NCI-H1694 (cell line): ENCODE measurements at places on chromosomes 16 and 17.

DNA sequence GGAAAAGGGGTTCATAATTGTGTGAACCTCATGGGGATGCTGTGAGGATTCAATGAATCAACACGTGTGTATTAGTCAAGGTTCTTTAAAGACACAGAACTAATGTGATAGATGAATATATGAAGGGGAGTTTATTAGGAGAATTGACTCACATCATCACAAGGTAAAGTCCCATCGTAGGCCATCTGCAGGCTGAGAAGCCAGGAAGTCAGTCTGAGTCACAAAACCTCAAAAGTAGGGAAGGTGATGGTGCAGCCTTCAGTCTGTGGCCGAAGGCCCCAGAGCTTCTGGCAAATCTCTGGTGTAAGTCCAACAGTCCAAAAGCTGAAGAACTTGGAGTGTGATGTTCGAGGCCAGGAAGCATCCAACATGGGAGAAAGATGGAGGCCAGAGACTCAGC, 413.4 kb downstream of the CDH13 start:
- no peak for DNase-seq

DNA sequence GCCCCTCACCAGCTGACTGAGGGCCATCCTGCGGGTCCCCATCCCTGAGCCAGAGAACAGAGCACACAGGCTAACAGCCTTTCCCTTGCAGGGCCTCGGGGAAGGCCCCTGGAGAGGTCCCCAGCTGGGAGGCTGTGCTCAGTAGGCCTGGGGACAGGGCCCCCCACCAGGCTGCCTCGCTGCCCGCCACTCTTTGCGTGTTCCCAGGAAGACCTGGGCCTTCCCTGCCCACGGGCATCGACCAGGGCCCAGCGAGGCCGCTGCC, 785 bp downstream of the HID1 start:
- DNase-seq = no peak

DNA sequence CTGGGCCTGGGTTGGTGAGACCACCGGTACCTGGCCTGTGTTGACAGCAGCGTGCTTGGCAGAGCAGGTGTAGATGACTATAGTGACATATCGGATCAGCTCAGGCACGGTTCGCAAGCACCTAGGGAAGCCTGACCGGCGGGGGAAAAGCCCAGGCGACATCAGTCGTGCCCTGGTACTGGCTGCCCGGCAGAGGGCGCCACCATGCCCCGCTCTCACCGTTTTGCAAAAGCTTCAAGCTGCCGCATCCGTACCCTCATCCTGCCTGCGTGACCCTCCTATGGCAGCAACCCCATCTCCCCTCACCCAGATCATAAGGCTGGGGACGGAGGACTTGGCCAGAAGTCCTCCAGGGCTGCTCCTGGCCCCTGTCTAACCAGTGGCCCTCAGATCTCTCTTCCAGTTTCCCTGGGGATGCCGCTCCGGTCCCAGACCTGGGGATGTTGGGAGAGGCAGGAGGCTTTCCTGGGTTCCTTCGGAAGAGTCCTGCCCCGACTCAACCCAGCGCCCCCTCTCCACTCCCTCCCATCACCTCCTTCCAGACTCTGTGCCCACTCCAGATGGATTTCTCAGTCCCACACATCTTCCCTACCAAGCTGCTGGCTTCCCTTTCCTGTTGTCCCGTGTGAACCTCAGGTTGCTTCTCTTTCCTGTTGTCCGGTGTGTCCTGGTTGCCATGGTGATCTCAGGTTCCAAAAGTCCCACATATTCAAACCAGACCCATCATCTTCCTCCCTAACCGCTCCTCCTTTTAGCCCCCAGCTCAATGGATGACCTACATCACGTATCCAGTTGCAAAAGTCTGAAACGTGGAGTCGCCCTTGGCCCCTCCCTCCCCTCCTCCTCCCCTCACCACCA, 13.7 kb downstream of the ALOX12B start:
- DNase-seq = peak; percentile 70

DNA sequence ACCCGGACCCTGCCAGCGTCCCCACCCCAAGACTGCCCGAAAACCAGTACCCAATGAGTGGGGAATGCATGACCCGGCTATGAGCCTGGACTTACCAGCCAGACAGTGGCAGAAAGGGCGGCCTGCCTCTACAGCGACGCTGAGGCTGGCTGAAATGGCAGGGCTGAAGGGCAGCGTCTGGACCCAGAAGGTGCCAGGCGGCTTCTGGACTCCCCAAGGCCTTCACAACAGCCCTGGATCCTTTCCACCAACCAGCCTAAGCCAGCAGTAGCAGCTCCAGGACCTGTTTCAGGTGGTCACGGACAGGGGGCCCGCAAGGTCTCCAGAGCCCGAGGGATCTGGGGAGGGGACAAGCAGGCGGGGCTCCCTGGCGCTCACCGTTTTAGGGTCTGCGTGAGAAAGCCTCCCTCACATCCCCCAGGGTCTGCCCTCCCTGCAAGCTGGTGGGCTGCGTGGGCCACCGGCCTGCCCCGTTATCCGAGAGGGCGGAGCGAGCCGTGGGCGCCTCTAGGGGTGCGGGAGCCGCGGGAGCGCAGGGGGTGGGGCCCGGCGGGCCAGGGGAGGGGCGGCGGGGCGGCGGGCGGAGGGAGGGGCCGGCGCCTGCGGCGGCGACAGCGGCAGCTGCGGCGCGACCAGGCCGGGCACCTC, at the start of gene RIPOR1:
RIPOR1 (plus strand) TSS at position 608 of the 648 bp plus-strand sequence. CDS start 9,618 bp downstream, outside the sequence.
- DNase-seq = no peak

DNA sequence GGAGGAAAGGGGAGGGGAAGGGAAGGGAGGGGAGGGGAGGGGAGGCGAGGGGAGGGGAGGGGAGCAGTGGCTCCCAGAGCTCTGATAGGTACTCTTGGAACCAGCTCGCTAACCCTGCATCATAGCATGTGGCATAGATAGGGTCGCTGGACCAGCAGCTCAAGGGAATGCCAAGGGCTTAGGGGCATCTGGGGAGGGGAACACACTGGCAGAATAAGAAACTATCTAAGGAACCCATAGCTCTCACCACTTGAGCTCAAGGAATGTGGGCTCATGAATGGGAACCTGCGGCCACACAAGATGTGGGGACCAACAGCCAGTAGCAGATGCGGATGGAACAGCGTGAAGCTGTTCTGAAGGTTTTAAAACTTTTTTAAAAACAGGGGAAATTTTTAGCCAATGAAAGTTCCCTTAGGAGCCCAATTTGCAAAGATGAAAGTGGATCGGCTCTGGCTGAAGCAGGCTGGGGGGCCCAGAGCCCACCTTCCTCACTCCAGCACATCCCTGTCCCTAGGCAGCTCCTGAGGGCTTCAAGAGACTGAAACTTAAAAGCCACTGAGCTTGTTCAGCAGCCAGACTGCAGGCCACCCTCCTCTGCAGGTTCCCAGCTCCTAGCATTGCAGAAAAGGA, 46.9 kb downstream of the PIMREG start:
- DNase-seq = no peak

- DNase-seq = no peak
These were observed 18.8 kb downstream of the LRRC36 start for GRCh38 chr16:67345401-67345800.

GRCh38 chr17:82042649-82043048, 5.2 kb upstream of the DCXR start:
- no peak for DNase-seq

DNA sequence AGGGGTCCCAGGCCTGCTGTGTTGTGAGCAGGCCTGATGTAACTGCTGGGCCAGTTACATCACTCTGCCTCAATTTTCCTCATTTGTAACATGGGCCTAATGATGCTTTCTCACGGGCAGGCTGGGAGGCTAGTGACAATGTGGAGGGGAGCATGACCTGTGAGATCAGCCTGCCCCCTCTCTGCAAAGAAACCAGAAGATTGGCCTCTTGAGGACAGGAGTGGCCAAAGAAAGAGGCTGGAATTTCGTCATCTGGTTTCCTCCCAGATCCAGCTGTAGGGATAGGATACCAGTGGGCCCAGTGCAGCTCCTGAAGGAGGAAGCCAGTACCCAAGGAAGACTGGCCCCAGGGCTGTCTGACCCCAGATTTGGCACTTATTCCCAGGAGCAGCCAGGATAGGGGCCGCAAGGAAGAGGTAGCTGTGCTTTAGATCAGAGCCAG, 615 bp upstream of the SREBF1 start:
- DNase-seq = no peak

DNA sequence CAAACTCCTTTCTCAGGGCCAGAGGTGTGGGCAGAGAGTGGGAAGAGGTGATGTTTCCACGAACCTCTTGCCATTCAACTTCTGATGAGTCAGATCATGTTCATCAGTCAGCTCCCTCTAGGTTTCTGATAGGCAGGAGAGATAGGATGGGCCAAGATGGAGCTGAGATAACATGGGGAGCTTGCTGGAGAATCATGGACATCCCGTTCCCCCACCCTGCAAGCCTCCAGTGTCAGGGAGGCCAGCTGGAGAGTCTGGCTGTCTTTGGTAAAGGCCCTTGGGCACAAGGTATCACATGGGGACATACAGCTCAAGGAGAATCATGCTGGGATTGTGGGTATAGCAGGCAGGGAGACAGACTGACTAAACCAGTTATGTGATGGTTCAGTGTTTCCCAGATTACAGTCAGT, 136.0 kb upstream of the IRX3 start:
- no peak for DNase-seq

- no peak for DNase-seq
These were observed 14.2 kb downstream of the B4GALNT2 start for GRCh38 chr17:49146620-49147306.

GRCh38 chr16:79571065-79571902, 29.3 kb downstream of the MAF start:
- DNase-seq = no peak

GRCh38 chr16:19071811-19072777, 4.7 kb downstream of the COQ7 start:
- DNase-seq = peak; percentile 54

DNA sequence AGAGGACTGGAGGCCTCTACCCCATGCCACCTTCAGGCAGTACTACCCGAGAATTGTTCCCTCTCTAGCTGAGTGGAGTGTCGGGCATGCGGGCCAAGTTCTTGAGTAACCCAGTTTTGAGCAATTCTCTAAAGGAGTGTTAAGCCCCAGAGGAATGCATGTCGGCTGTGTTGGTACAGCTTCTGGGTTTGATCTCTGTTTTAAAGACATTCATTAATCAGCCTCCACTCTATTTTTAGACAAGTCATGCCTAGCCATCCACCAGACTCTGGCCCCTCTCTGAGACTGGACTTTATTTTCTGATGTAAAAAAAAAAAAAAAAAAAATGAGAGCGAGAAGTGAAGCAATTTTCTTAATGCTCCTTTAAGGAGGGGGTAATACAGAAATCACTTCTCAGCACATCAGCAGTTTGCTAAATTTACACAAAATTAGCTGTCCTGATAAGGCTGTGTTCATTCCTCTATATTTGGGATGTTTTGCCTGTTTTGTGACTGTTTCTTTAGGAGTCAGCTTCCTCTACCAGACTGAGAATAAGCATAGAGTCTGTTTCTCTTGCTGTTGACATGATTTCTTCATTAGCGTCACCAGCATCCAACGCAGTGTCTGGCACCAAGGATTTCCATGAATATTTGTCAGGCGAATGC, 88.7 kb downstream of the AXIN2 start:
- no peak for DNase-seq

GRCh38 chr17:51496378-51496777, 236.0 kb downstream of the UTP18 start:
- DNase-seq = no peak

DNA sequence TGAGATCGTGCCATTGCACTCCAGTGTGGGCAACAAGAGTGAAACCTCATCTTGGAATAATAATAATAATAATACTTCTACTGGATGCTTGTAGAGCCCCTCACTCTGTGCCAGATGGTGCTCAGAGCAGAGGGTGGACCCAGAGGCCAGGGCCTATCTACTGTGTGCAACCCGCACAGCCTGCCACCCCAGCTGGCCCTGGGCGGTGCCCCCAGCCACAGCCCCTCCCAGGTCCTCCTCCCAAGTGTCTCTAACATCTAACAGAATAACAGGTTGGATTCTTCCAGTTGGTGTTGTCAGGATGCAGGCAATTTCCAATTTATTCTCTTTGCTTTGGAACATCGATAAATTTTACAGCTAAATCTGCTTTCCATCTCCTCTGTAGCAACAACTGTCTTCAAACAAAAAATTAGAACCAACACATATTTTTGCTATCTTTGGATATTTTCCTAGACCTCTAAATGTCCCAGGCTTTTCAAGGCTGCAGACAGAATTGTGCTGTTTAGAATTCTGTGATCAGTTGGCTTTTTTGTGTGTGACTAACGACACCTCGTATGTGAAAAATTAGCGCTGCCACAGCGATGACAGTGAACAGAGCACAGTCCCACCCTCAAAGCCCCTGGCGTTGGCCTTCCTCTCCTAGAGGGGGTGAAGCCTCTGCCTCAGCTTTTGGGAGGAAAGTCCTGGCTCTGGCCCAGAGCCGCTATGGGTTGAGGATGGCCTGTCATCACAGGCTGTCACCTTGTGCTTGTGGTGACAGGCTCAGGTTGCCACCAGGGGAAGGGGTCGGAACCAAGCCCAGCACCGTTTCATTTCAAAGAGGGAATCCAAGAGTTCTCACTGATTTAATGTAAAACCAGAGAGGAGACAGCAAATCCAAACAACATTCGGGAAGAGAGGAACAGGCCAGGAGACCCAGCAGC, 7.6 kb upstream of the EVPL start:
- DNase-seq = peak; percentile 27

DNA sequence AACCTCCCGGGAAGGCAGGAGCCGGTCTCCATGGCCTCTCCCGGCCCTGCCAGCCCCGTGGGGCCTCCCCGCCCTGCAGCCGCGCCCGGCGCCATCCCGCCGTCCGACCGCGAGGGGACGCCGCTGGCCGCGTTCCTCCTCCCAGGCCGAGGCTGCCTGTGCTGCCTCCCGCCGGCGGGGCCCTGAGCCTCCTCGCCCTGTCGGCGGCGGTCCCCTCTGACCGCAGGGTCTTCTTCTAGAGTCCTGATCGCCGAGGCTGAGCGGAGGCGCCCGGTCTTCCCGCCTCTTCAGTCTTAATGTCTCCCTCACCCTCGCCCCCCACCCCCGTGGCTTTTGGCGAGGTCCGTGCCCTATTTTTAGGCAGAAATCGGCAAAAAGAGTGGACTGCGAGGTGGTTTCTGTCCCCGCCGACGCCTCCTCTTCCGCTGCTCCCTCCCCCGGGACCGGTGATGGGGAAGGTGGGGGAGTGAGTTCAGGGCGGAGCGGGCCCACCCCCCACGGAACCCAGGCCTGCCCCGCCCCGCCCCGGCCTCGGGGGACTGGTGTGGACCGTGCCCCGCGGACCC, 794 bp upstream of the CPNE7 start:
- peak; percentile 9 for DNase-seq

- no peak for DNase-seq
These were observed 452.3 kb downstream of the CNTNAP4 start for GRCh38 chr16:76729525-76729924.

DNA sequence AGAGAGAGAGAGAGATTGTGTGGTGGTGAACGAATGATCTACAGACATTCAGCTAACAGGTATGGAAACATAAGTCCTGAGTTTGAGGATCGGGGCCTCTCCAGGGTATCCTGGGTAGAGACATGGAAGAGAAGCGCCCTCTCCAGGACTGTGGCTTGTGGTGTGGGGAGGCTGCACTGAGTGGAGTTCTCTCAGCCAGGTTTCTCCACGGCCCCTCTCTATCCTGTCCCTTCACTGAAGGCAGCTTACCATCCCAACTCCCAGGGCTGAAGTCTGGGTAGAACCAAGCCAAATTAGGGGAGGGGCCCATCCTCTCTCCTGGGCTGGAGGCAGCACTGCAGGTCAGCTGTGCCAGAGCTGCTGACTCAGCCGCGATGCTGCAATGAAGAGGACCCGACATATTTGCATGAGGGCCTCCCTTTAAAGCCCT, 6.2 kb downstream of the C1QL1 start:
- DNase-seq = no peak
